Inflammatory macrophage treated with lipopolysaccharide for 4 hours (primary cell): ENCODE measurements at places on chromosomes 6 and 20.

DNA sequence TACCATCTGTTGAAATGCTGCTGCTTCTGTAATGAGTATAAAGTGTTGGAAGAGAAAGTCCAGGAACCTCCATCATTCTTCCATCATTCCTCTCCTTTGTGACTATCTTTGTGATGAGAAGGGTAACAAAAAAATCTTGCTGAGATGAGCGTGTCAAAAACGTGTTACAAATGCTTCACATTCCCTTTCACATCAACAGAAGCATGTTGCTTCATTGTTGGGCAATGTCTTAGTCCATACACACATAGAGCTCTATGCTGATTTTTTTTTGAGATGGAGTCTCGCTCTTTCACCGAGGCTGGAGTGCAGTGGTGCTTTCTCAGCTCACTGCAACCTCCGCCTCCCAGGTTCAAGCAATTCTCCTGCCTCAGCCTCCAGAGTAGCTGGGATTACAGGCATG, 114.1 kb upstream of the ESR1 start:
- no peak for DNase-seq

DNA sequence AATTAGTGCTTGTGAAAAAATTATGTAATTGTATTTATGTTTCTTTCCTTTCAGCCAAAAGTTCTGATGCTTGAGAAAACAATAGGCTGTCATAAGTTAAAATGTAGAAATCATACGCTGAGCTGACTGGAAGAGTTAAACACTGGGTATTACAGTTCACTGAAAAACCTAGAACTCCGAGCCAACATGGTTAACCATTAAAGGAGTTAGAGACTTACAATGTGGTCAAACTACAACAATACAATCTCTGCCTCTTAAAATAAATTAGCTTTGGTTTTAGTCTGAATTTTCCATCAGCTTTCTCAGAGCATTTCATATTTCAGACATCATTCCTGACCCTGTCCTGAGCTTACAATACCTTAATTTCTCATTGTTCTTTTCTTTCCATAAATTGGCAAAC, 91.0 kb downstream of the COL12A1 start:
- DNase-seq: no peak

DNA sequence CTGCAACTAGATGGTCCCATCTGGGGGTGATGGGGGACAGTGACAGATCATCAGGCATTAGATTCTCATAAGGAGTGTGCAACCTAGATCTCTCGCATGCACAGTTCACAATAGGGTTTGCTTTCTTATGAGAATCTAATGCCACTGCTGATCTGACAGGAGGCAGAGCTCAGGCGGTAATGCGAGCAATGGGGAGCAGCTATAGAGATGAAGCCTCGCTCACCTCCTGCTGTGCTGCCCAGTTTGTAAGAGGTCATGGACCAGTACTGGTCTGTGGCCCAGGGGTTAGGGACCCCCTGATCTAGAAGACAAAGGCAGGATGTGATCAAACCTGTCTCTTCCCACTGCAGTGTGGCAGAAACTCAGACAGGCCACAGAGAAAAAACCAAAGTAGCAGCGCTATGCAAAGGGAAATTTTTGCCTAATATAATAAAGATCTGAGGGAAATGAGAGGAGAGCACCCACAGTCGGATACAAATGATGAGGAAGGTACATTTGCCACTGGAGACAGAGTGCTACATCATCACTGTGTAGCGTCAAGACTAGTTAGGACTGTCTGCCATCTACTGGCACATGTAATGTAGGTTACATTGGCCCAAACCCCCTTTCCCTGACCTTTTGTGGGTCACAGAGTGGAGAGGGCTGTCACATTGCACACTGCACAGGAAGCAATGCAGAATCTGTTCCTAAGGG, 4.1 kb upstream of the LY86 start:
- no peak for DNase-seq

DNA sequence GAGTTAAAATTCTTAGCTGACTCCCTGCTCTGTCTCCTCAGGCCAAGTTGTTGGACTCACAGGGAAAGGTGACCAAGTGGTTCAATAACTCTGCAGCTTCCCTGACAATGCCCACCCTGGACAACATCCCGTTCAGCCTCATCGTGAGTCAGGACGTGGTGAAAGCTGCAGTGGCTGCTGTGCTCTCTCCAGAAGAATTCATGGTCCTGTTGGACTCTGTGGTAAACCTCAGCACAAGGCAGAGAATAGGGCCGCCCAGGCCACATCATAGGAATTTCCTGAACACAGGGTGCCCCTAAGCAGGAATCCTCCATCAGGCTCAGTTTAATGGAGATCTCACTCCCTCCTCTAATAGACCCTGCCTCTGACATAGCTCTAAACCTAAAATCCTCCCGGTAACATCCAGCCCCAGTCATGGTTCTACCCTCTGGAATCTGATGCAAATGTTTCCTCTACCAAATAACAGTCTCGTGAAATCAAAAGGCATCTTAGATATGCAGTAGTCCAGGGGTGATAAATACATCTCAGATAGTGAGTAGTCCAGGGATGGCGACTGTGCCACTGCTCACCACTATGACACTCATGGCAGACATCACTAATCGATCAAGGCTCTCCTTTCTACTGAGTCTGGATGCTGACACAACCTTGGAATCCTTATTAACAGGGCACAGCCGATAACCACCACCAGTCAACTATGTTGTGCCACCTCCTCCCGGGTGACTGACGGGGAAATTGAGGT, 18.3 kb downstream of the BPIFB1 start:
- DNase-seq: no peak

GRCh38 chr6:48068278-48069251, 42.4 kb downstream of the PTCHD4 start:
- DNase-seq: no peak
